ENCODE measurements at places on chromosomes 13 and 19. TPM values are rescaled to one million over a fixed set of nuclear protein-coding genes. Genes with fewer than 3 reads are reported as not detected.

RPS15 gene
- total RNA-seq = 450 TPM

EDDM13 gene
- total RNA-seq = not detected

SPTBN4 gene
- 150 TPM for total RNA-seq

TDRD12 gene
- 0.71 TPM for total RNA-seq

ENOX1 gene
- 20.6 TPM for total RNA-seq

C5AR1 gene
- total RNA-seq = 1.4 TPM

CEACAM20 gene
- total RNA-seq = not detected

NKPD1 gene
- 0.70 TPM for total RNA-seq

ARHGEF1 gene
- total RNA-seq = 73.9 TPM

ZFP14 gene
- total RNA-seq = 14.3 TPM

ZNF526 gene
- total RNA-seq = 7.0 TPM

ICAM5 gene
- total RNA-seq = 54.8 TPM

SIAH3 gene
- 4.5 TPM for total RNA-seq

B3GNT3 gene
- not detected for total RNA-seq

- no peak for DNase-seq
Observed at GRCh38 chr13:46795321-46795720, 1.6 kb downstream of the ESD start.

DNA sequence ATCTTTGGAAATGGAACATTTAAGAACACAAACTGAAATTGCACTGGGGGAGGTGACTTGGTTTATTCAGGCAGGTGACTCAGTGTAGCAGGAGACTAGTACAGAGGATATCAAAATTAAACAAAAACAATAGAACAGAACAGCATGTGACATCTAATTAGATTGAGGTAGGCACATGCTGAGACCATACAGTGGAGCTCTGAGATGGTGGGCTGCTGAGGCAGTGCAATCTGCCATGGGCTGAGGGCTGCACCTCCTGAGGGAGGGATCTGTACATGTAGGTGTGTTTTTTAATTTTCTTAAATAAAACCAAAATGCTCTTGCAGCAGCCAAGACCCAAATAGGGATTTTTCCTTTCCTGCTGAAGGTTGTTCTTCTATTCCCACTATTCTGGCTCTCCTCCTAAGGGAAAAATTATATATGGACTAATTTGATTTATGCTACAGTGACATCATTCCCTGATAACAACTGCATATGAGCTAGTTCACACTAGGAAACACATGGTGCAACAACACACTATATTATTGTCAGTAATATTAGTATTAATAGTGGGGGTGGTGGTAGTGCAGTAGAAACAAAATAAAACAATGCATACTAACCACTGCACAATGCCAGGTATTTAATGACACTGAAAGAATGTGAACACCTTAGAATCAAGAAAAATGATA is 48.0 kb downstream of the LNX2 start:
- DNase-seq = no peak

DNA sequence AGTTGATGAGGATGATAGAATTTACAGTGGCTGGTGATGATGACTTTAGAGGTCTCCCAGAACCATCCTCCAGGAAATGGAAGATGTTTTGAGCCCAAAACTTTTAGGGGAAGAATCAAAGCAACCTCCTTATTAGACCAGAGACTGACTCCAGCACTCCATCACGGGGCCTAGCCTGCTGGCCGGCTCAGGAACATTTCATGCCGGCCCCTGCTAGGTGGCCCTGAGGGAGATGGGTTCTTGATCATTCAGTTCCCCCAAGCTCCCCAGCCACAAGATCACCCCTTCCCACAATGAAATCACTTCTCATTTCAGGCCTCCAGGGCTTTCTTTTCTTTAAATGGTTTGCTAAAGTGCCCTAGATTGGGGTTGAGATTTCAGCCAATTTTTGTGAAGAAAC is 79.7 kb upstream of the SIAH3 start:
- no peak for DNase-seq

DNA sequence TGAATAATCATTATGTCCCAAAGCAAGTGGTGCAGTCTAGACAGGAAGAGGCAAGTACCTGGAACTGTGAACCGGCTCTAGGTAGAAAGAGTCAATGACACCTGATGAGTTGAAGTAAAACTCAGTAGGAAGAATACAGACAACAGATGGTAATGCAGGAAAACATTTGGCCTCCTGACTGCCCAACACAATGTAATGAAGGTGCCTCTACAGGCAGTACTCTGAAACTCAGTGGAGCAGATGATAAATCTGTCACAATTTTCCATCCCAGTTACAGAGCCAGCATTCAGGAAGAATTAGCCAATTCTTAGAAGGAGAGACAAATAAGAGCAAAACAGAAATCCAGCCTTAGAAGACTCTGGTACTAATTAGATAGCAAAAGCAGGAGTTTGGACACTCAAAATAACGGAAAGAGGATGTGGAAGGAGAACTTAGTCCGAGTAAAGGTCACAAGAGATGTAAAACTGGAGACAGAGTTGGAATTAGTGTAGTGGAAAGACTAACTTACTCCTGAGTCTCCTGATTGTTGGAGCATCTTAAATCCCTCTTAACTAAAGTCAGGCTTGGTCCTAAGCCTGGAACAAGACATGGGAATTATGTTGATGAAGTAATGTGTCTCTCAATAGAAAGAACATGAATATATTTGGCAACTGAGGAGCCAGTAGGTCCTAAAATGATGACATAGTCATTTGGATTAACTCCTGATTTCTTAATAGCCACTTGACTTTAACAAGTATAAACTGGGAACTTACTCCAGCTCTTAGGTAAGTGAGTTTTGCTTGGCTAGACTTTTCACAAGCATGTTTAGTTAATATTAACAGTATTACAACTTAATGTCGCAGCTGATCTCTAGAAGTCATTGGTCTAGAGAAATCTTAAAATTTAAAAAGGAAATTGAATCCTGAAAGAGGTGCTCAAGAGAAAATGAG is 457.3 kb upstream of the MIR17HG start:
- no peak for DNase-seq

- DNase-seq = no peak
Observed at GRCh38 chr19:45821103-45821521, 6.0 kb upstream of the RSPH6A start.

DNA sequence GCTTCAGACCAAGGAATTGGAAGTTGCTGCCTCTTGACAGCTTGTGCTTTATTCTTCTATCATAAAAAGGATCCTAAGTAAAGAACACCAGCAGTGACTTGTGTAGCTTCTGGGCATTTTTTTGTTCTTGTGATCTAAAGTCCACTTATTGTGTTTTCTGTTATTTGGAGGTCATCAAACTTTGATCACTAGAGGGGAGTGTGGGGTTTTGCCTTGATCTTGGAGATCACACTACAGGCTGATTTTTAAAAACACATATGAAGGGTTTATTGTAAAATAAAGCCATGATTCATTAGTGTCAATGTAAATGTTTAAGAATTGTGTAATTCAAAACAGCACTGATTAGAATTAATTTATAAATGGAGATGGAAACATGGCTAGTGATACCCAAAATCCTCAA is 328.7 kb upstream of the EDNRB start:
- no peak for DNase-seq

DNA sequence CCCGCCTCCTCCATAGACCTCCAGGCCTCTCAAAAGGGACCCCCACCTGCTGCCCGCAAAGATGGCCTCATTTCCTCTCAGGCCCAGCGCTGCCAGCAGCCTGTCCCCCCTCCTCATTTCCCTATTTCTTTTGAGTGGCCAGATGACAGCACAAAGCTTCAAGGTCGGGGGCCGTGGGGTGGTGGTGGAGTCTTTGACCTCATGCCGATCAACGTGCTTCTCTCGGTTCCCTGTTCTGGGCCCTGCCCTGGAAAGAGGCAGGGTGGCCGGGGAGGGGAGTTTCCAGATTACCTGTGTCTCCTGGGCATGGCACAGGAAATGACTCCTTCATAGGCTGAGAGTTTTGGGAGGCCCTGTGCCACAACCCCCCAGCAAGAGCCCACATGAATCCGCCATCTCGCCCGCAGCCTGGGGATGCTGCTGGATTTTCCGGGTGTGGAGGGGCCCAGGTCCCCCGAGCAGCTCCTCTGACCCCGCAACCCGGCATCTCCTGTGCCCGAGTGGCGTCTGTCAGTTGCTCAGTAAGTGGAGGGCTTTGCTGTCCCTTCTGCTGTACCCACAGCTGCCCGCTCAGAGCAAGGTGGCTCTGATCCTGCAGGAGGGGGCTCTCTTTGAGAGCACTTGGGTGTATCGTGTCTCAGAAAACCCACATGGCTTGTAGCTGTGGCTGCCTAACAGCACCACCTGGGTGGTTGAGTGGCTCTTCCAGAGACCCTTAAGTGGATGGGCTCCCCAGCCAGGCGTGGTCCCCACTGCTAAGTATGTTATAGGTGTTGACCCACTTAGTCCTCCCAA is 139.4 kb downstream of the SIPA1L3 start:
- no peak for DNase-seq

- DNase-seq = no peak
Observed at GRCh38 chr13:94140027-94140426, 339.5 kb downstream of the DCT start.

- peak; percentile 35 for DNase-seq
Observed at GRCh38 chr19:36420961-36421748, 2.7 kb upstream of the ZFP82 start.

GRCh38 chr19:32269831-32270230 is 75.6 kb upstream of the ZNF507 start:
- DNase-seq = no peak

- no peak for DNase-seq
Observed at GRCh38 chr19:32828139-32828538, 41.4 kb downstream of the SLC7A9 start.

DNA sequence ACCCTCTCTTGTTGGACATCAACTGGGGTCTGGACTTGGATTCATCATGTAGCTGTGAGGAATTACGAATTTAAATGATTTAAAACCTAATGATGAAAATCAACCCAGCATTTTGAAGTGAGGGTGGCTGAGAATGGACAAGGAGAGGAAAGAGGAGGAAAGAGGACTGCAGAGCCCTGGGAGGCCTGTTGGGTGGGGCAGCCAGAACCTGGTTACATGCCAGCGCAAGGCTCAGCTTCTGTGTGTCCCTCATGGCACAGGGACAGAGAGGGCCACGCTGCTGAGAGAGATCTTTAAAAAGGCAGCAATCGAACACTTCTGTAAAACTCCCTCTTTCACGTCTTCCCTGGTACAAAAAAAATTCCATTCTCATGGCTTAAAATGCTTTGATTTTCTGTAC is 292.7 kb downstream of the MYO16 start:
- no peak for DNase-seq

DNA sequence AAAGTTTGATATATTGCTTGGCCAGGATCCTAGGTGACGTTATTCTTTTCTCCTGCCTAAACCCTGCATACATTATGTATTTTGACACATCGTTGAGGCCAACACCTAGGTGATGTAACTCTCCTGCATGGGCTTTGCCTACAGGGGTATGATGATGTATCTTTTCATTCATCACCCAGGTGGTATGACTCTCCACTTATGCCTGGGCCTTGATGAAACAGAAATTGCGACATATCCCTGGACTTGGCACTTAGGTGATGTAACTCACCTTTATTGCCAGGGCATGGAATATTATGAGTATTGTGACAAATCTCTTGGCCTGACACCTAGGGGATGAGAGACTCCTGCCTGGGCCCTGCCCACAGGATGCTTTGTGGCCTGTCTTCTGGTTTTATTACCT is 18.5 kb upstream of the ZNF681 start:
- DNase-seq = no peak

DNA sequence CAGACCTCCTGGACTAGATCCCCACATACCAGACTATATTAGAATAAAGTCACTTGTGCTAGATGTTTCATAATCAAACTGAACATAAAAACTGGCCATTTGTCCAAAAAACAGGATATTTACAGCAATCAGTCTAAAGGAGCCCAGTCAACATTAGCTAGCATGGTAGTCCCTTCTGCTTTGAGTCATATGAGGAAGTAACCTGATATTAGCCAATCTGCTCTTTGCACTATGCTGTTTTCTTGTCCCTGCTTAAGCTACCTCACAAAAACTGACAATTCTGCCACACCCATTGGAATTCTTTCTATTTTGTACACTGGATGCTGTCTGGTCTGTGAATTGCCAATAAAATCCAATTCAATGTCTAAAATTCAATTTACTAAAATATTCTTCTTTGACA is 1824.2 kb downstream of the OLFM4 start:
- no peak for DNase-seq

- DNase-seq = no peak
Observed at GRCh38 chr13:96473526-96474180, 383.7 kb downstream of the HS6ST3 start.

DNA sequence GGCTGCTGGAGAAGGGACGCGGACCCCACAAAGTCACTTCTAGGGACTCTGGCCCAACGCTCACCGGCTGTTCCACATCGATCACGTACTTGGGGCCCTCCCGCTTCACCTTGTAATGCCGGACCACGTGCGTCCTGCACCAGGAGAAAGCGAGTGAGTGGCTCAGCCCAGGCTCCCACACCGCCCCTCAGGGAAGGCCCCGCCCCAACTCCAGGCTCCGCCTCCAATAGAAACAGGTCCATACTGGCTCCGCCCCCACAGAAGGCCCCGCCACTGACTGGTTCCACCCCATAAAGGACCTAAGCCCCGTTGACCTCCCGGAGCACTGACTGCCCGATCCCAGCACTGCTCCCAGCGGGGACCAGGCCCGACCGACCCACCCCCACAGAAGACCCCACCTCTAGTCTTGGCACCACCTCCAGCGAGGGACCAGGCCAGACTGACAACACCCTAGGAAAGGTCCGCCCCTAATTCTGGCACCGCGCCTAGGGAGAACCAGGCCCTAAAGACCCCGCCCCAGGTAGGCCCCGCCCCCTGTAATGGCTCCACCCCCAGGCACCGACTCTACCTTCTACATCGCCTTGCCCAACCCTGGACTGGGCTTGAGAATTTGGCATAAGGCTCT is 11.3 kb downstream of the STAP2 start:
- peak; percentile 59 for DNase-seq

GRCh38 chr13:97583907-97584497 is 150.0 kb downstream of the RAP2A start:
- no peak for DNase-seq

- DNase-seq = peak; percentile 25
Observed at GRCh38 chr13:113863524-113864272, at the start of gene GAS6. Gene GAS6, minus strand, starts transcription at chr13:113864076. Its CDS starts 156 bp downstream, at chr13:113863920.

GRCh38 chr13:107117327-107118012 is 549.5 kb upstream of the ARGLU1 start:
- no peak for DNase-seq

DNA sequence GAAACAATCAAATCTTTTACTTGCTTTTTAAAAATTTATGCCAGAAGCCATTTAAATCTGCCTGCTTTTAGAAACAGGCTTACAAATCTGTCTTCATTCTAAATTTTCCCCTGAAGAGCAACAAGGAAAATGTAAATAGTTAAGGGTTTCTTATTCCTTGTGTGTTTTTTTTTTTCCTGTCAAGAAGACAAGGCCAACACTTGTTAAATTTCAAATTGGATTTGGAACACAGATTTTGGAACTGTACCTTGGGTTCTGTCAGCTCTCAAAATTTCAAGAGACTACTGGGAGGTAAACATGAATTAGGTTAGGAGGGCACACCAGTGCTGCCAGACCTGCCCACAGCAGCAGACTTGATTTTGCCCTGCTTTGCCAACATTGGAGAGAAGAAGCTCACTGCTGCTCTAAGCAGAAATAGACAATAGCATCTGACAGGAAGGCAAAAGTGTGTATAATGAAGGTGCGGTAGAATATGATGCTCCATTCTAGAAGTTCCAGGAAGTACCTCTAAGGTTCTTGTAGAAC is 121.7 kb downstream of the NHLRC3 start:
- DNase-seq = no peak

- no peak for DNase-seq
Observed at GRCh38 chr13:97946951-97947588, 6.4 kb upstream of the IPO5 start.

GRCh38 chr19:45752639-45753038 is 16.4 kb downstream of the SIX5 start:
- no peak for DNase-seq
